ENCODE measurements at places on chromosomes 13 and 19.

- no peak for DNase-seq
Observed at GRCh38 chr13:113364311-113364889, 470 bp upstream of the GRTP1 start.

- no peak for DNase-seq
Observed at GRCh38 chr19:6608940-6609339, 18.0 kb upstream of the CD70 start.

GRCh38 chr19:1362387-1363257 is 21.1 kb upstream of the NDUFS7 start:
- no peak for DNase-seq

GRCh38 chr19:2253106-2254063 is 2.8 kb downstream of the JSRP1 start:
- DNase-seq = peak; percentile 18

DNA sequence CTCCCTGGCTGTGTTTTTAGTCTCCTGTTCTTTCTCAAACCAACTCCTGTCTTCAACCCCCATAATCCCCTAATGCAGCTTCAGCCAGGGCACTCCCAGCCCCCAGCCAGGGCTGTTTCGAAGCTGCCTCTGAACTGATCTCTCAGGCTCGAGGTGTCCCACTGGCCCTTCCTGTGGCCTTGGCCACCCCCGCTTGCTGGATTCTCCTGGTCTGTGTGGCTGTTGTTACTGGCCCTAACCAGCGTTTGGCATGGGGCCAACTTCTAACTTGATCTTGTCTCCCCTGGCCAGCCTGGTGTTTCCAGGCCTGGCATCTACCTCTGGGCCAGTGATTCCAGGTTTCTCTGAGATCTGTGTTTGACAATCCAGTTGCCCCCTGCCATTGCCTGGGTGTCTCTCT is 11.0 kb downstream of the XAB2 start:
- no peak for DNase-seq

DNA sequence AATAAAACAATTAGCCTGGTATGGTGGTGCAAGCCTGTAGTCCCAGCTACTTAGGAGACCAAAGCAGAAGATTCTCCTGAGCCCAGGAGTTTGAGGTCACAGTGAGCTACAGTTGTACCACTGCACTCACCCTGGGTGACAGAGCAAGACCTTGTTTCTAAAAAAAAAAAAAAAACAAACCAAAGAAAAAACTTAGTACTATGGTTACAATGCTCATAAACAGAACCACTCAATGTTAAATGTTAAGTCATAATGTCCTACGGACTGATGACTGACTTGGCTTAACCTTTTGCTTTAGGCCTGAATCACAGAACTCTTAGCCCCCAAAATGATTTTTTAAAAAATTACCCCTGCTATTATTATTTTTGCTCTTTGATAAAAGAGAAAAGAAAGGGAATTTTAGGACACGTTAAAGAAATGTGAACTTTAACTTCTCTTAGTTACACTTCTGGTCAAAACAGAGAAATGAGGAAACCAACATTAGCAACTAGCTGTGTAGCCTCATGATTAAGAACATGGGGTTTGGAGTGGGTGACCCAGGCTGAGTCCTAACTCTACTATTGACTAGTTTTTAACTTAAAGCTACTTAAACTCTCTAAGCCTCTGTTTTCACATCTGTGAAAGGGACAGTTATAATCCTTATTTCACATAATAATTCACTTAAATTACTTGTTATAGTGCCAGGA is 13.7 kb upstream of the ELF1 start:
- DNase-seq = no peak

DNA sequence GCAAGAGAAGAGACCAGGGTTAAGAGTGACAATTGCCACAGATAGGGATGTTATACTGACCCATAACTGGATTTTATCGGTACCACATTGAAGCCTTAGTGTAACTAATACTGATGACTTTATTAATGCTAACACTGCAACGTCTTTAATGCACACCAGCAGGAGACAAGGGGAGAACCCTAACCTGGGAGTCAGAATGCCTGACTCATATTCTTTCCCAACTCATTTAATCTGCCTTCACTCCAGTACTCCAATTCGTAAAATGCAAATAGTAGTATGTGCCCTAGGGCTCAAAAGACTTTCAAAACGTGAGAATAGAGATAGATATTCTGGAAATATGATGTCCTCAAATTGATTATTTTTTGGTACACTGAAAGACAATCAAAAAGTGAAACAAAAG is 62.4 kb downstream of the GPC6 start:
- DNase-seq = no peak

GRCh38 chr19:13104360-13104847 is 1.7 kb upstream of the LYL1 start:
- DNase-seq = peak; percentile 54

DNA sequence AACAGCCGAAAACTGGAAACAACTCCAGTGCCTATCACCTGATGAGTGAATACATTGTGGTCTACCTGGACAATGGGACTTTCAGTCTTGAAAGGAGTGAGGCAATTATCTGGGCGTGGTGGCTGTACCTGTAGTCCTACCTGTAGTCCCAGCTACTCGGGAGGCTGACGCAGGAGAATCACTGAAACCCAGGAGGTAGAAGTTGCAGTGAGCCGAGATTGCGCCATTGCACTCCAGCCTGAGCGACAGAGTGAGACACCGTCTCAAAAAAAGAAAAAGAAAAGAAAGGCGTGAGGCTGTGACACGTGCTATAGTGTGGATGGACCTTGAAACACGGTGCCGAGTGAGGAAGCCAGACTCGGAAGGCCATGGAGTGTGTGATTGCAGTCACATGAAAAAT is 4.1 kb upstream of the NTN5 start:
- DNase-seq = no peak

DNA sequence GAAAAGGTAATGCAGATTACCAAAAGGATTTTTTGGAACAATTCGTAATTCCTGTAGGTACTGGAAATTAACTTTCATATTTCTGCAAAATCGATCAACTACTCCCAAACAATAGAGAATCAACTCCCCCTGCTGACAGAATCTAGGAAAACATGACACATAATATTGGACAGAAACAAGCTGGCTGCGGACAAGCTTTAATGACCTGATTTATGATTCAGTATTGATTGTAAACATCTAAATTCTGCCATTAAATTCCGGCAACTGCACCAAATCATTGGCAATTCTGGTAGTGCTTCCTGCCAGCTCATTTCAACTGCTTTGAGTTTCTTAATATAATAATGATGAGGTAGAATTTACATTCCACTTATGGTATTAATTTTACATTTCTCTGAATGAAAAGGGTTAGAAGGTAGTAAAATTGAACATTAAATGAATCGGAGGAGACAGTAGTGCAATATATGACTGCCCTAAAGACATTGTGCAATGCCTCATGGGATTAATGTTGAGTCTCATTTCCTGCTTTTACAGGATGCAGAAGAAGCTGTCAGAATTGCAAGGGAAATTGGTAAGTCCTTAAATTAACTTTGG is 146.5 kb downstream of the PCCA start:
- DNase-seq = no peak

DNA sequence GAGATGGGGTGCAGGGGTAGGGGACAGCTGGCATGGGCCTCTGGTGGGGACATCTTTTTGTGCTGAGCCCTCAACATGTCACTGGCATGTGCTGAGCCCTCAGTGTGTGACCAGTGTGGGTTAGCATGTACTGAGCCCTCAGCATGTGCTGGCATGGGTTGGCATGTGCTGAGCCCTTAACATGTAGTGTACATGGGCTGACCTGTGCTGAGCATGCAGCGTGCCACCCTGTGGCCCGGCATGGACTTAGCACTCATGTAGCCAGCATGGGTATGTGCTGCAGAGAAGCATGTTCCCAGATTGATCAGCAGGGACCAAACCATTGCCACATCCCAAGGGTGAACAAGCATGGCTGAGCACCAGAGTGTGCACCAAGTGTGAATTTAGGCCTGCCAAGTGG is 11.5 kb downstream of the HIPK4 start:
- no peak for DNase-seq

- no peak for DNase-seq
Observed at GRCh38 chr19:6593651-6594416, 2.9 kb upstream of the CD70 start.

- no peak for DNase-seq
Observed at GRCh38 chr13:33249066-33249465, 36.5 kb downstream of the STARD13 start.

- no peak for DNase-seq
Observed at GRCh38 chr19:5417495-5418436, 37.5 kb upstream of the ZNRF4 start.

DNA sequence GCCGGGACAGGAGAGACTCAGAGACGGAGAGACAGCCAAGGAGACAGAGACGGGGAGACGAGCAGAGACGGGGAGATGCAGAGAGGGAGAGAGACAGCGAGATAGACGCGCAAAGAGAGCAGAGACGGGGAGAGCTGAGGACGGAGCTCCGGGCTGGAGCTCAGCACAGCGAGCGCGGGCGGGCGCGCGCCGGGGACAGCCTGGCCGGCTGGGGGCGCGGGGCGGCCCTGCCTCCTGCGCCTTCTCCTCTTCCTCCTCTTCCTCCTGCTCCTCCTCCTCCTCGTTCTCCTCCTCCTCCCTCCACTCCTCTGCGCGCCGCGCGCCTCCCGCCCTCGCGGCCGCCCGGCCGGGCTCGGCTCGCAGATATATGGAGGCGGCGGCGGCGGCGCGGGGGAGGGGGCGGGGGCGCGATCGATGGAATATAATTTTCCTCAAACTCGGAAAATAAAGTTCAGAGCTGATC is at the start of gene ERFL:
Gene ERFL, minus strand, starts transcription at position 229 of the 463 bp plus-strand sequence. CDS start 15,530 bp downstream, outside the sequence.
- no peak for DNase-seq

DNA sequence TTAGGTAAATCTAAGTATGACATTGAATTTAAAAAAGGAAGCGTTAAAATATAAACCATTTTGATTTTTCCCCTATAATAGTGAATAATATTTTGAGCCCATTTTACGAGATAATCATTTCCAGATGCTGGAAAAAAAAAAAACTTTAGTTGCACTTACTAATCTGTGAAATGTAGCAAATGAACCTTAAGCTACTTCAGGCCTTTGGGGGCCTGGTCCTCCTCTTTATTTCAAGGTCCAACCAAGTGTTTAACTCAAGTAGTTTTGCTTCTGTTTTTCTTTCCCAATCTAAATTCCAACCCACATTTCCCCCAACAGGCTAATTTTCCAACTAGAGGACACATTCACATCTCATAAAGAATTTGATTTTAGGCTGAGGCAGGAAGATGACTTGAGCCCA is 101.2 kb downstream of the TNFRSF19 start:
- no peak for DNase-seq

DNA sequence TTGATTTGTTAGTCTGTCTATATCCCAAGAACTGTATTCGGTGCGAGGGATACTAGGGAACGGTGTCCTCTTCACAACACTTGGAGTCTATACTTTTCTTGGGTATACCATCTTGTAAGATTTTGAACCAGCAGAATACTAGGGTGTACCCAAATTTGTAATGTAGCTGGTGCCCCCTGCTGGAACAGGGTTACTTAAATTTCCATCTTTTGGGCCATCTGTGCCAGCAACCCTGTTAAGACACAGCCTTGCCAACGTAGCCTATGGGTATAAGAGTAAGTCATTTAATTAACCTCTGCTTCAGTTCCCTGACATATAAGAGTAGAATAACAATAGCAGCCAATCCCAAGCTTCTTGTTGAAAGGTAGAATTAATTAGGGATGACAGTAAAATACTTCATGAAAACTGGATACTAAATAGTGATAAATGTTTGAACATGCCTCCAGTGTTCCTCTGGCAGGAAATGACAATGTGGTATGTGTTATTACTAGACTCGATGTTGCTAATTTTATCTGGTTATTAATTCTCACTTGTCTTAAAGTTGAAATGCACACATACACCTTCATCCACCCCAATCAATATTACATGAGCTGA is 607.6 kb downstream of the FGF9 start:
- no peak for DNase-seq

- no peak for DNase-seq
Observed at GRCh38 chr13:46996316-46997030, 99.6 kb upstream of the HTR2A start.

DNA sequence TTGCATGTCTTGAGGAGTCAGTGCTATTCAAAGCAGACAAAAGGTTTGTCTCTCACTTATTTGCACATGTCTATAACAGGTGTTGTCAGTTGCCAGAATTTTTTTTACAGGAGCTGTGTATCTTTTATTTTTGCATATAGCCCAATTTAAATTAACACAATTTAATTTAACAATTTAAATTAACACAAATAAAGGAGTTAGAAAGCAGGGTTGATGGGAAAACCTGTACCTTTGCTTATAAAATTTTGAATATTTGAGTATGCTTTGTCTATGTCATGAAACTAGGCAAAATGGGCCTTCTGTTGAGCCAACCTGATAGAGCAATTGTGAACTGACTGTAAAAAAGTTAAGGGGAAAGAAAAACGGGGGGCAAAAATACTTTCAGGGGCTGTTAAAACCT is 78.0 kb downstream of the MAP4K1 start:
- DNase-seq = no peak

- DNase-seq = peak; percentile 9
Observed at GRCh38 chr19:49422407-49423070, 702 bp downstream of the PTH2 start.

DNA sequence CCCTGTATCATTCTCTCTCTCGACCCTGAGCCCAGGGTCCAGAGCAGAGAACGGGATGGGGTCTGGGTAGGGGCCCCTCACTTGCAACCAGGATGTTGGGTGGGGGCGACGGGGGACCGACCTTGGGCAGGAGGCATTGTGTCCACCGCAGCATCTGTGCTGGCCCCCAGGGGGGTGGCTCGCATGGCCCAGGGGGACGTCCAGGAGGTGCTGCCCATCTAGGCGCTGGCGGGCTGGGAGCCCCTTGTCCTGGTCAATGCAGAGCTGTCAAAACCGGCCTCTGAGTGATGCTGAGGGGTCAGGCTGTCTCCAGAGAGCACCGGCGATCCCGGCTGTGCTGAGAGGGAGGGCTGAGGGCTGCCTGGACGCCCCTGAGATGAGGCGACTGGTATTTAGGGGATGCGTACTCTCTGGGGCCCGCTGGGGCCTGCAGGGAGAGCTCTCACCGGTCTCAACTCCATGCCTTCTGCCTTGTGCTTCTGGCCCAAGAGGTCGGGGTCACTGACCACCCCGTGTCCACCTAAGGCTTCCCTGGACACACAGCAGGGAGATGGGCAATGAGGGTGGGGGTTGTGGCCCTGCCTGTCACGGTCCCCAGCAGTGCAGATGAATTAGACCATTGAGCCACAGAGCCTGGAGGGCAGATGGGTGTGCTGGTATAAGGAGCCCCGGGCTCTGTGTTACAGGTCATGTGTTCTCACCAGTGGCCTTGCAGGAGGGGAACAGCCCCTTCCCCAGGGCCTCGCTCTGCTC is 8.6 kb downstream of the RPS9 start:
- DNase-seq = no peak

GRCh38 chr13:100497389-100497788 is 91.2 kb downstream of the GGACT start:
- no peak for DNase-seq
